ENCODE measurements at places on chromosomes 1 and 21.

- DNase-seq: no peak
Measured at GRCh38 chr1:218537122-218537913, 192.2 kb downstream of the TGFB2 start.

- DNase-seq: no peak
Measured at GRCh38 chr1:105337420-105337819, 1587.7 kb downstream of the AMY1C start.

- DNase-seq: peak; percentile 19
Measured at GRCh38 chr1:7842517-7842916, 10.3 kb downstream of the UTS2 start.

- peak; percentile 32 for DNase-seq
Measured at GRCh38 chr1:212484701-212485570, 52.2 kb downstream of the NENF start.

GRCh38 chr1:166297993-166298392 is 131.2 kb upstream of the FAM78B start:
- DNase-seq: no peak

GRCh38 chr1:233723387-233723786 is 109.5 kb downstream of the KCNK1 start:
- DNase-seq: no peak

DNA sequence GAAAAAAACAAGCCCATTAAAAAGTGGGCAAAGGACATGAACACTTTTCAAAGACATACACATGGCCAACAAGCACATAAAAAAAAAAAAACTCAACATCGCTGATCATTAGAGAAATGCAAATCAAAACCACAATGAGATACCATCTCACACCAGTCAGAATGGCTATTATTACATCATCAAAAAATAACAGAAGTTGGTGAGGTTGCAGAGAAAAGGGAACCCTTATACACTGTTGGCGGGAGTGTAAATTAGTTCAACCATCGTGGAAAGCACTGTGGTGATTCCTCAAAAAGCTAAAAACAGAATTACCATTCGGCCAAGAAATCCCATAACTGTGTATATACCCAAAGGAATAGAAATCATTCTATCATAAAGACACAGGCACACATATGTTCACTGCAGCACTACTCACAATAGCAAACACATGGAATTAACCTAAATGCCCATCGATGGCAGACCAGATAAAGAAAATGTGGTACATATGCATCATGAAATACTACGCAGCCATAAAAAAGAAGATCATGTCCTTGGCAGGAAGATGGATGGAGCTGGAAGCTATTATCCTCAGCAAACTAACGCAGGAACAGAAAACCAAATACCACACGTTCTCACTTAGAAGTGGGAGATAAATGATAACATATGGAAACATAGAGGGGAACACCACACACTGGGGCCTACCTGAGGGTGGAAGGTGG is 70.1 kb downstream of the INTS7 start:
- DNase-seq: no peak

DNA sequence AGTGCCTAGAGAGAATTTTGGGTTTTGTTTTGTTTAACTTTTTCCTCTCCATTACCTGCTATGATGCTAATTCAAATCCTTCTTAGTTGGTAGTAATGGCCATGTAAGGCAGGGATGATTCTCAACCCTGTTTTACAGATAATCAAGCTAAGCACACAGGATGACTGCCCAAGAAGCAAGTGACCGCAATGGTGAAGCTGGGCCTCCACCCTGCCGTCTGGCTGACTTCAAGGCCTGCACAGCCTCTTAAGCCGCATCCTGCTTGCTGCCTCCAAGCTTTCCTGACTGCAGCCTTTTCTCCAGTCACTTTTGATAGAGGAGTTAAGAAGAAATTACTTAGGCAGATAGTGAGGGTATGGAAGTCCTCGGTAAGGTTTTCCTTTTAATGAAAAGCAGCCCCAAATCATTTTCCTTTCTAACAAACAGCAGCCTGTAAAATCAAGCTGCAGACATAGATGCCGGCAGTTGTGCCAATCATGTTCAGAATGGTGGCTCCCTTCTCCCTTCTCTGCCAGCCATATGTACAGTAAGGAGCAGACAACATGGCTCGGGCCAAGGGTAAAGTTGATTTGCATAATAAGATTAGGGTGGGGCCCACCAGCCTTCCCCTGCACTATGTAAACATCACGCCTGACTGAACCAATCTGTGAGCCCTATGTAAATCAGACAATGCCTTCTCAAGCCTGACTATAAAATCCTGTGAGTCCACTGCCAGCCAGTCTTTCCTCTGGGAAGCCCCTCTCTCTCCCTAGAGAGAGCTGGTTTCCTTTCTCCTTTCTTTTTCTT is 8.8 kb upstream of the CTBS start:
- DNase-seq: no peak

- no peak for DNase-seq
Measured at GRCh38 chr1:77350012-77350770, 68.4 kb downstream of the AK5 start.

- no peak for DNase-seq
Measured at GRCh38 chr1:193787061-193787460, 600.6 kb upstream of the B3GALT2 start.

DNA sequence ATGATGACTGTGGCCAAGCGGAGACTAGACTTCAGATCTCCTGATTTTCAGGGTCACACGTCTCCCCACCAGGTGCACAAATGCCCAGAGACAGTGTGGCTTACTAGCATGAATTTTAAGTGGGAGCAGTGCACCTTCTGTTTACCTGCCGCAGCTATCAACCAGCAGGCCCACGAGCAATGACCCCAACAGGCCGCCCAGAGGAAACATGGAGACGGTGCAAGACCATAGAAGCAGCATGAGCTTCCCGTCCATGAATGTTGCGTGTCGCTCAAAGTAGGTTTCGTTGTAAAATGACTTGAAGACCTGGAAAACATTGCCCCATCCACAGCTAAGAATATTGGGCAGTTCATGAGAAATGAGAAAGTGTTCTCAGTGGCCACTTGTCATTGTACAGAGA is 3.5 kb downstream of the SLC2A7 start:
- DNase-seq: no peak

- no peak for DNase-seq
Measured at GRCh38 chr1:189866606-189867005, 611.1 kb downstream of the BRINP3 start.

GRCh38 chr1:217370757-217371156 is 260.1 kb downstream of the GPATCH2 start:
- DNase-seq: no peak

DNA sequence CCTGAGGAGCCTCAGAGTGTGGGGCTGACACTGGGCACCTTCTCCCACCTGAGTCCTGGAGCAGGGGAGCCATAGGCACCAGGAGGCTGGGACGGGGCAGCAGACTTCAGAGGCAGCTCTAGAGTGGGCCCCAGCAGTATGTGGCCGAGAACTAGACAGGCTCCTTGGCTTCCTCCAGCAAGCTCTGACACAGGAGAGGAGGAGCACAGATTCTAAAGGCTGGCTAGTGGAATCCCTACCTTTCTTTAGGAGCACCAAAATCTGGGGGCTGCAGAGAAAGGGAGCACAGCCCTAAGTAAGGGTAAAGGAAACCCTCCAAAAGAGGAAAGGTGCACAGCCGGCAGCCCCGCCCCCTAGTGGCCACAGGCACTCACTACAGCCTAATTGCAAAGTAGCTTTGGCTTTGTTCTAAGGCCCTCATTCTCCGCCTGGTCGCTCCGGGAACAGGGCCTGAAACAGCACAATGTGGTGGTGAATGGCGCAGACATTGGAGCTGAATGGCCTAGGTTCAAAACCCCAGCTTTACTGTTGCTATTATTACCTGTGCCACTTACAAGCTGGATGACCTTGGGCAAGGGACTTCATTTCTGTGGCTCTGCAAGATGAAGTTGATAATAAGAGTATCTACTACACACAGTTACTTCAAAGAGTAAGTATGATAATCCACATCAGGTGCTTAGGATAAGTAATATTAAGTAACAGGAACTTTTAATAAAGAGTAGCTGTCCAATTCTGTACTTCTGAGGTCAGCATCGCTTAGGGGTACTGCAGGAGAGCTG is 8.8 kb upstream of the GUCA2A start:
- DNase-seq: peak; percentile 53

Measured in CD4-positive, alpha-beta T cell treated with Interleukin-15 for 1 hour (primary cell).